ENCODE measurements at places on chromosomes 2 and 18.
A peak's percentile ranks its signal among the peaks of the same experiment; 100 is the strongest.

GRCh38 chr2:26352892-26353291 is 6.3 kb upstream of the ADGRF3 start:
- DNase-seq = peak; percentile 7

GRCh38 chr2:1854729-1855547 is 110.6 kb upstream of the PXDN start:
- DNase-seq = no peak

GRCh38 chr2:6784291-6784690 is 81.4 kb downstream of the CMPK2 start:
- DNase-seq = no peak

GRCh38 chr2:67836866-67837265 is 225.9 kb downstream of the C1D start:
- DNase-seq = no peak

- no peak for DNase-seq
Observed at GRCh38 chr2:144747571-144747970, 227.7 kb upstream of the ZEB2 start.

- DNase-seq = no peak
Observed at GRCh38 chr18:73670524-73670923, 477.1 kb downstream of the FBXO15 start.
